ENCODE measurements at places on chromosomes 5 and 9. TPM values are rescaled to one million over a fixed set of nuclear protein-coding genes. Genes with fewer than 3 reads are reported as not detected.

DNA sequence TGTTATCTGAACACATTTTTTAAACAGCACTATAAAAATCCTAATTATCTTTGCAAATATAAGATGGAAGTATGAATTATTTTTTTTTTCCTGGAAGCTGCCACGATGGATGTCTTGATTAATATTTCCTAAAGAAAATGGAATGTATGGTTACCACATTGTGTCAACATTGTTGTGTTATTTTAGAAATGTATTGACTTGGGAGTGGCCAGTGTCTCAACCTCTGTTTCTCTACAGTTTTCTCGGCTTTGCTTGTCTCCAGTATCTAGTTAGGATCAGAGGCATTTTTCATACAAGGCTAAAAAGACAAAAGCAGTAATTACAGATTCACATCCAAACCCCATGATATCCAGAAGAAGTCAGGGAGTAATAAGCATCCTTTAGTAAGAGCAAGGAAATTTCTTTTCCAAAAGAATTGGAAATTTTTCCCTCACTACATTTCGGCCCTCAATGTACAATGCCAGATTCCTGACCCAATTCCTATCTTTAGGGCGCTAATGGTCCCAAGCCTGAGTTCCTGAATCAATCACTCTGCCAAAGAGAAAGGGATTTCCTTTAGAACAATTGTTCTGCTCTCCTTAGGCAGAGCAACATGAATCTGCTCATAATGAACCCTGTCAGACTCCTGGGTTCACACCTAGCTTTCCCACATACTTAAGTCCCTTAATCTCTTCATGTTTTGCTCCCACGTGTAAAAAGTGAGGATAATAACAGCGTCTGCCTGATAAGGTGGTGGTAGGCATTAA is 111.7 kb downstream of the EDIL3 start:
- DNase-seq: no peak

GRCh38 chr5:108257996-108258395 is 123.9 kb downstream of the FBXL17 start:
- no peak for DNase-seq

GRCh38 chr9:97470076-97470475 is 31.4 kb upstream of the TMOD1 start:
- DNase-seq: no peak

TMEM171 gene
- 0.78 TPM for total RNA-seq

SNCAIP gene
- 48.2 TPM for total RNA-seq

ADAM19 gene
- 13.4 TPM for total RNA-seq
